Activated CD4-positive, alpha-beta T cell treated with anti-CD3 and anti-CD28 coated beads, Interleukin-2, amount 10 ng/mL, durations not matched to agents 7 days and 5 days (primary cell): ENCODE measurements at places on chromosomes 7 and 10. TPM values are rescaled to one million over a fixed set of nuclear protein-coding genes. Genes with fewer than 3 reads are reported as not detected.
A peak's percentile ranks its signal among the peaks of the same experiment; 100 is the strongest.

Gene LRGUK
- 0.17 TPM for total RNA-seq

Gene MOGAT3
- not detected for total RNA-seq

Gene AKR1C2
- 0.17 TPM for total RNA-seq

Gene POM121
- 59.6 TPM for total RNA-seq

DNA sequence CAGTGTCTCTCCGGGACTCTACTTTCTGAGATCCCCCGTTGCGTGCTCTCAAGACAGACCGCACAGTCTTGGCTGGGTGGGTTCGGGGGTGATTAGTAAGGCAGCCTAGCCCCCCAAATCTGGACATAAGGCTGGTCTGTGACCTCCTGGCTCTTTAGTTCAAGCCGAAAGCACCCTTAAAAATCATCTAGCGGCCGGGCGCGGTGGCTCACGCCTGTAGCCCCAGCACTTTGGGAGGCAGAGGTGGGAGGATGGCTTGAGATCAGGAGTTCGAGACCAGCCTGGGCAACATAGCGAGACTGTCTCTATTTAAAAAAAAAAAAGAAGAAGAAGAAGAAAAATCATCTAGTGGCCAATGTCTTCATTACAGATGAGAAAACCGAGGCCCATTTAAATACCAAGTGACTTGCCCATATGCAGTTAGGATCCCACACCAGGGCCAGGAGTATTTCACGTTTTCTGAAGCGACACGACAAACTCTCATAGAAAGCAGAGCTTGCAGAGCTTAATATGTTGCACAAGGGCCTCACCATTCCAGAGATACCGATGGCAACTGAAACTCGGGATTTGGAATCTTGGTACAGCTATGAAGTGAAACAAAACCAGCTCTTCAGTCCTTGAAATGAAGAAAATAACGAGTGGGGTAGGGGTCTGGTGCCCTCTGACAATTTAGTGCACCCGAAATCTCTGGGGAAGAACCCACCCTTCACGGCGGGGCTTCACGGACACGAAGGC, 703 bp upstream of the HILPDA start:
- H3K4me1 ChIP-seq: peaks cover 55% of the 10 kb centered on the region
- H3K27ac ChIP-seq: peak overlapping the region; percentile 93
- H3K36me3 ChIP-seq: peaks cover 6% of the 10 kb centered on the region
- peak overlapping the region; percentile 91 for H3K4me3 ChIP-seq

DNA sequence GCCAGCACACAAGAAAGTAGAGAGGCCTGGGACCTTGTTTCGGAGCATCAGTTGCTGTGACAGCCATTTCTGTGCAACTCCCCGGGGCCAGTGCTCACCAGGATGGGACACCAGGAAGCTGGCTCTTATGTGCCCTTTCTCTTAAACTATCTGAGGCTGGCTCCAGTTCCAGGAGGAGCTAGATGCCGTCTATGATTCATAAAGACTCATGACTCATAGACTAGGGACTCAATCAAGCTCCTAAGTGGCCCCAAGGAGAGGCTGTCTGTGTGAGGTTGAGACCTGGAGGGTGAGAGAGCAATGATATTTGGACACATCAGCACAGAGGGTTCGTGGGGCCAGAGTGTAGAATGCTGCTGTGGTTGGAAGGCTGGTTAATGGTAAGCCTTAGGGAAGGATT, 580.1 kb downstream of the CCSER2 start:
- H3K4me1 ChIP-seq: no peaks in the 10 kb centered on the region
- DNase-seq: no peak
- H3K27ac ChIP-seq: no peak overlapping the region
- H3K36me3 ChIP-seq: no peaks in the 10 kb centered on the region
- H3K4me3 ChIP-seq: no peak overlapping the region

DNA sequence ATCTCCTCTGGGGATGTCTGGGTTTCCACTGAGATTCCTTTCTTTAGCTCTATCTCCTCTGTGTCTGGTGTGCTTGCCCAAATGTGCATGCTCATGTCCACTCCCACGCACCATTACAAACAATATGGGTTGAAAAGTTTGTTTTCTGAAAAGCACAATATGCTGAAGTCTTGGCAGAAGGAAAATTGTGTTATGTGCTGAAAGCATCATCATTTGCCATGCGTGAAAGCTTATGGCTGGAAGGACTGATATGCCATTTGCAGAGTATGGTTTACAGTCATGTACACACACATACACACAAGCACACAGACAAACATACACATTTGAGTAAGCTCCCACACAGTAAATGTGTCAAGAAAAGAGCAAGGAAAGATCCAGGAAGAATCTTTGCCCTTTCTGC, 231.6 kb downstream of the SORCS3 start:
- no peak for DNase-seq
- H3K36me3 ChIP-seq: no peaks in the 10 kb centered on the region
- no peaks in the 10 kb centered on the region for H3K4me1 ChIP-seq
- H3K27ac ChIP-seq: no peak overlapping the region
- H3K4me3 ChIP-seq: no peak overlapping the region
- H3K27me3 ChIP-seq: no peaks in the 10 kb centered on the region

- H3K27ac ChIP-seq: peak overlapping the region; percentile 47
- DNase-seq: no peak
- H3K27me3 ChIP-seq: no peaks in the 10 kb centered on the region
- no peak overlapping the region for H3K4me3 ChIP-seq
- no peaks in the 10 kb centered on the region for H3K36me3 ChIP-seq
- H3K4me1 ChIP-seq: peaks cover 6% of the 10 kb centered on the region
Measured at GRCh38 chr7:25314731-25315267, 86.5 kb upstream of the NPVF start.

- no peaks in the 10 kb centered on the region for H3K36me3 ChIP-seq
- H3K27ac ChIP-seq: no peak within 1 kb of the TSS
- peaks cover 33% of the 10 kb centered on the region for H3K27me3 ChIP-seq
- no peak within 1 kb of the TSS for H3K4me3 ChIP-seq
Measured at GRCh38 chr10:127906548-127907377, at the start of gene PTPRE. Gene PTPRE (plus strand): TSS chr10:127907103. CDS start chr10:128040882, 133,779 bp downstream.

- H3K27me3 ChIP-seq: no peaks in the 10 kb centered on the region
- no peaks in the 10 kb centered on the region for H3K4me1 ChIP-seq
- no peak overlapping the region for H3K4me3 ChIP-seq
Measured at GRCh38 chr10:88322324-88323063, 260.6 kb downstream of the RNLS start.

GRCh38 chr7:138247081-138247480, 170.8 kb downstream of the AKR1D1 start:
- H3K27me3 ChIP-seq: peaks cover 5% of the 10 kb centered on the region
- no peak overlapping the region for H3K27ac ChIP-seq
- H3K4me1 ChIP-seq: no peaks in the 10 kb centered on the region
- DNase-seq: no peak

DNA sequence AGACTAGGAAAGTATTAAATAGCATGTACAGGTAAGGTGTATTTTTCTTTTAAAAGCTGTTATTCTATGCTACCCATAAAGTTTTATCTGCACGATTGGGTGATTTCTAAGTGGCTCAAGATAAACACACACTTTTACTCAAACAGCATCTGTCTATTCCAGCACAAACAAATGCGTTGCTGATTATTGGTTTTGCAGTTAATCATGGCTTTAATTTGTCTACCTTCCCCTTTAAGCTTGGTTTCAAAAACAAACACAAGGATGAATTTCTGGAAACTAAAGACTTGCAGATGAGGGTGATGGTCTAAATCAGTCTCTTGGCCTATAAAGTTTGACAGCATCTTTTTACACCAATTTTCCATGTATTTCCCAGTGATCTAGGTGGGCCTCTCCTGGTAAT, 94.2 kb downstream of the NRP1 start:
- H3K27ac ChIP-seq: no peak overlapping the region
- peaks cover 2% of the 10 kb centered on the region for H3K4me1 ChIP-seq
- H3K27me3 ChIP-seq: peaks cover 10% of the 10 kb centered on the region
- no peaks in the 10 kb centered on the region for H3K36me3 ChIP-seq
- H3K4me3 ChIP-seq: no peak overlapping the region

DNA sequence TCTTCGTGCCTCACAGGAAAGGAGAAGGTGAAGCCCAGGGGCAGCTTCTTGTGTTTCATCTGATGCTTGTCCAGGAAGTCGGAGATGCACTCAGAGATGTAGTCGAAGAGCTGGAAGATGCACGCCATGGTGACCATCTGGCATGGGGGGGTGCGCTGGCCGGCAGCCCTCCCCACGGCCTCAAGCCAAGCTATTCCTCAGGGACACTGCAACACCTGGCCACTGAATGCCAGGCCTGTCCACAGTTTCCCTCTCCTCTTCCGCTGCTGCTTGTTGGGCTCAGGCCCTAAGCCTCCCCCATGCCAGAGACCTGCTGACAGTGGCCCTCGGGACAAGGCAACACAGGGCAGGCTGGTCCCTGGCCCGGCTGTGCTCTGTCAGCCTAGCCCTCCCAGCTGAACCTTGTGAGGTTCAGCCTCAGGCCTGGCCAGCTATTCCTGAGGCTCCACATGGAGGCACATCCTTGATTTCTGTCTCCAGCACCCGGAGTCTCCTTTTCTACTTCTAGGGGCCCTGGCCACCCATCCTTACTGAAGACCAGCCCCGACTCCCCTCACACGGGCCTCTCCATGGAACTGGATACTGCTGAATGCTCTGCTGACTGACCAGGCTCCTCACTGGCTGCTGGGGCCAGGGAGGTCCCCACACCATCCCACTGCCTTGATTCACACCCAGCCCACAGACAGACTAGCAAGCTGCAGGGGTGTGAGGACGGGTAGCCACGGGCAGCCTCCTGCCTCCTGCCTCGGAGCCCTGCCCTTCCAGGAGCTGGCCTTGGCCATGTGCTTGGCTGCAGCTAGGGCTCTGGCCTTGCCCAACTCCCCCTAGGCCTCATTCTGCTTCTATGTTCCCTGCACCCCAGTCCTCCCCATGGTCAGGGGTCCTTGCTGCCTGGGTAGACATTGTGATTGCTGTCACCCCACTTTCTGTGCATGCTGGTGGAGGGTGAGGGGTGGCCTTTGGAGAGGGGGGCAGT, 10.1 kb upstream of the MYL7 start:
- no peak overlapping the region for H3K4me3 ChIP-seq
- peaks cover 7% of the 10 kb centered on the region for H3K27me3 ChIP-seq
- H3K4me1 ChIP-seq: peaks cover 4% of the 10 kb centered on the region

DNA sequence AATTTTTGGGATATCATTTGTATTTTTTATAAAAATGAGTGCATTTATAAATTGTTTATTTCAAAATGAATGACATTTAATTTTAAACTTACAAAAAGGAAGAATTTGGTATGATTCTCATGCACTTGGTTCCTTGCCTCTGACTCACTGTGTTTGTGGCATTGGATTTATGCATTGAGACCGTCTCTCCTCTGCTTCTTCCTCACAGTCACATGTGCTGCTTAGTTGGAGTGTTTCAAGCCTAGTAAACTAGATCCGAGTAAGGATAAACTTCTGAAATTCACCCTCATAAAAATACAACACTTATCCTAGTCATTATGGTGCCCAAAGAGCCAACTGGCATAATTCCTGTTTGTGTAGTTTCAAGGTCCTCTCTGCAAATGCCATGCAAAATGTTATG, 19.1 kb upstream of the FZD8 start:
- H3K27me3 ChIP-seq: peaks cover 6% of the 10 kb centered on the region
- H3K36me3 ChIP-seq: no peaks in the 10 kb centered on the region
- no peak overlapping the region for H3K27ac ChIP-seq
- H3K4me1 ChIP-seq: no peaks in the 10 kb centered on the region

DNA sequence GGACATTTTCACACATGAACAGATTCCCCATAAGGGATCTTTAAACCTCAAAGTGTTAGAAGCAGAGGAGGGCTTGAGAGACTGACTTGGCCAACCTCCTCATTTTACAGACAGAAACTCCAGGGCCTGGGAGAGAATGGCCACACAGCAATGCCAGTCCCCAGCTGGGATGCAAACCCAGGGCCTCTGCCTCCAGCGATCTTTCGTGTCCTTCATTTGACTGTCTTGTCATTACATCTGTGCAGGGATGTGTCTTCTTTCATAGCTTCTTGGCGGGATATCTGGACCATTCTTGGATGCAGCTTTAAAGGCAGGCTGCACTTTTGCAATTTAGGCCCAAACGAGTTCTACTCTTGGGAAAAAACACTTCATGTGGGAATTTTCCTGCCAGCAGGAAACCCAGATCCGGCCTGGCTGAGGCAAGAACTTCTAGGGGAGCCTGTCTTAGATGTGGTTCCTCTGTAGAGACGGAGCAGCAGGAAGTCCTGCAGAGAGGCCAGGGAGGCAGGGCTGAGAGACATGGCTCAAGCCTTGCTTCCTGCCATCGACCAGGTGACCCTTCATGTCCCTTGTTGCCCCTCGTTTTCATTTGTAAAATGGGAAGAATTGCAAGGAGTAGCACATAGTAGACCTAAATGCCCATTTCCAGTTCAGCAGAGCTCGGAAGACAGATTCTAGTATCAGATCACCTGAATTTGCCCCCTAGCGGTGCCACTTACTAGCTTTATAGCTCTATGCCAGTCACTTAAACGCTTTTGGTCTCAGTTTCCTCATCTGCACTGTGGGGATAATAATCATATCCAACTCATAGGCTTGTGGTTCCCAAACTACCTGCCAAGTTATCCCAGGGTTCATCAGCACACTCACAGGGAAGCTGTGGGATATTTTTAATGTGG, 43.9 kb upstream of the SLC29A3 start:
- no peaks in the 10 kb centered on the region for H3K27me3 ChIP-seq
- no peaks in the 10 kb centered on the region for H3K36me3 ChIP-seq
- no peak overlapping the region for H3K27ac ChIP-seq
- H3K4me3 ChIP-seq: no peak overlapping the region
- H3K4me1 ChIP-seq: peaks cover 6% of the 10 kb centered on the region

DNA sequence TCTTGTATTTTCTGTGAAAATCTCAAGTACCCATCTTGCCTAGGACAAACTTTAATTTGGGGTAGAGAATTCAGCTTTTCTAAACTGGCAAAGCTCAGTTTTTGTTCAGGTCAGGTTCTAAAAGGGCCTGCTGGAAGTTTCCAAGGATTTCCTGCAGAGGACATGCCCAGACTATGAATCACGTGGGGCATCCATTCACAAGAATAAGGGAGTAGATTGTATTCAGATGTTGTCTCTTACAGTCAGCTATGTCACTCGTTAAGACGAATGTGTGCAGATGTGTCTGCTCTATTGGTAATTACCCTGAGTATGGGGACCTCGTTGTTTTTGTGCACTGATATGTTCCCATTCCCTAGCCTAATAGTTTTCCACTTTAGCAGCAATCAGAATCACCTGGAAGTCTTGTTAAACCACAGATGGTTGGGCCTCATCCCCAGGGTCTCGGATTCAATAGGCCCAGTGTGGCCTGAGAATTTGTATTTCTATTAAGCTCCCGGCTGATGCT, 81.0 kb upstream of the ITPRID1 start:
- H3K36me3 ChIP-seq: no peaks in the 10 kb centered on the region
- no peaks in the 10 kb centered on the region for H3K27me3 ChIP-seq
- no peak overlapping the region for H3K27ac ChIP-seq
- H3K4me3 ChIP-seq: no peak overlapping the region

- H3K27me3 ChIP-seq: no peaks in the 10 kb centered on the region
- no peak for DNase-seq
- H3K27ac ChIP-seq: no peak overlapping the region
Measured at GRCh38 chr7:154975984-154976383, 26.9 kb downstream of the PAXIP1 start.

DNA sequence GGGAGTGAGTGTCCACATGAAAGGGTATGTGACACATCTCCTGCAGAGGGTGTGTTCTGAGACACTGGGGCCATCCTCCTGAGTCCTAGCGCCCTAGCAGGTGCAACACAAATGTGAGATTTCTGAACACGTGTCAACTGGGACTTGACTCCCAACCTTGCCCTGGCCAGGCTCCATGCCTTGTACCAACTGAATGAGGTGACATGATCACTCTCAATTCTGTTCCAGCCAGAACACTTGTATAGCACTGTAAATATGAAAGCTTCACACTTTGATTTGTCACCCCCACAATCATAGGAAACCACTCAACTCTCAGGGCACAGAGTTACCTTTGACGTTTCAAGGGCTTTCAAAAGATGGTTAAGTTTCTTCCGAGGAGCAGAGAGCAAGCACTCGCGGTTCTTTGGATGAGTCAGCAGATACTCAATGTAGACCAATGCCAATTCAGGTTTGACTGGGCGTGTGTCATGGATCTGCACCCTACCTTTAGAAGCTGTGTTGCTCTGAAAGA, 48.6 kb downstream of the NCAPG2 start:
- DNase-seq: peak; percentile 64
- H3K27ac ChIP-seq: peak overlapping the region; percentile 86
- peaks cover 52% of the 10 kb centered on the region for H3K36me3 ChIP-seq
- no peaks in the 10 kb centered on the region for H3K27me3 ChIP-seq
- H3K4me3 ChIP-seq: no peak overlapping the region
